ENCODE measurements at places on chromosomes 1 and 21.
A peak's percentile ranks its signal among the peaks of the same experiment; 100 is the strongest.

GRCh38 chr1:194394676-194395075, 1208.3 kb upstream of the B3GALT2 start:
- no peak for DNase-seq

GRCh38 chr1:169858467-169858866, 35.2 kb downstream of the SCYL3 start:
- DNase-seq, result no peak

DNA sequence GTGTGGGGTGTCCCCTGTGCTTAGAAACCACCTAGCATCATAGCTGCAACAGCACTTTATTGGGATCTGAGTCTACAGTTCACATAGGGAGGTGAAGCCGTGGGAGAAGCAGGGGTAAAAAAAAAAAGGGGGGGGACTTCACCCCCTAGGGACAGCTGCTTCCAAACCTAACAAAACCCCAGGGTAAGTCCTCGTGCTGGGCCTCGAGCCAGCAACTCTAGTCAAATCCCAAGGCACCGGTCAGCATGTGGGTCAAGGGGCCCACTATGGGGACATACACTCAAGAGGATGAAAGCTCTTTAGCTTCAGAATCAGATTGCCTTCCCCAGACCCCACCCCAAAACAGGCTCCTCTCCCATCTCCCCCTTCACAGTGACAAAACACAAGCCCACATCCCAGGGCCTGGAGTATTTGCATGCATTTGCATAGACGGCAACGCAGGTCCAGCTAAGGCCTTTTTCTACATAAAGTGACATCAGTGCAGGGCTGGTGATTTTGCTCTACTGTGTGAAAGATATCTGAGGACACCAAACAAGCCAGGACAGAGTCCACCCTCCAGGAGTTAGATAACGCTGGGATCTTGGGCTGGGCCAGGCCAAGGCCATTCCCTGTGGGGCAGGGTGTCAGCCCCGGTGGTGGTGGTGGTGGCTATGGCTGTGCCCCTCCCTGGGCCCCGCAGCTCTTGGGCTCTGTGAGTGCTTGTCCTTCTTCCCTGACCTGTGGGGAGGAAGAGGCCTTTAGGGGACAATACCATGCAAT, 8.1 kb upstream of the PMVK start:
- no peak for DNase-seq

GRCh38 chr1:197774466-197775281, 606 bp downstream of the DENND1B start:
- peak; percentile 42 for DNase-seq

GRCh38 chr1:67020304-67020703, 33.6 kb downstream of the SLC35D1 start:
- DNase-seq, result no peak

Measured in NCI-H345 (cell line).